ENCODE measurements at places on chromosomes 5 and 9.

- DNase-seq, result no peak
These were observed 86.3 kb upstream of the IFNK start for GRCh38 chr9:27437652-27438373.

GRCh38 chr5:142667831-142668230 lies 18.1 kb downstream of the FGF1 start:
- no peak for DNase-seq

GRCh38 chr5:136679233-136679632 lies 313.9 kb upstream of the TRPC7 start:
- no peak for DNase-seq

- no peak for DNase-seq
These were observed 174.4 kb upstream of the PRLR start for GRCh38 chr5:35404701-35405100.

GRCh38 chr5:16976625-16977008 lies 40.5 kb upstream of the MYO10 start:
- DNase-seq, result no peak

GRCh38 chr9:87120610-87121009 lies 173.3 kb upstream of the GAS1 start:
- no peak for DNase-seq

GRCh38 chr5:160556846-160557245 lies 135.2 kb downstream of the PTTG1 start:
- DNase-seq, result no peak

- no peak for DNase-seq
These were observed 175.8 kb downstream of the C5orf15 start for GRCh38 chr5:133792655-133793054.

DNA sequence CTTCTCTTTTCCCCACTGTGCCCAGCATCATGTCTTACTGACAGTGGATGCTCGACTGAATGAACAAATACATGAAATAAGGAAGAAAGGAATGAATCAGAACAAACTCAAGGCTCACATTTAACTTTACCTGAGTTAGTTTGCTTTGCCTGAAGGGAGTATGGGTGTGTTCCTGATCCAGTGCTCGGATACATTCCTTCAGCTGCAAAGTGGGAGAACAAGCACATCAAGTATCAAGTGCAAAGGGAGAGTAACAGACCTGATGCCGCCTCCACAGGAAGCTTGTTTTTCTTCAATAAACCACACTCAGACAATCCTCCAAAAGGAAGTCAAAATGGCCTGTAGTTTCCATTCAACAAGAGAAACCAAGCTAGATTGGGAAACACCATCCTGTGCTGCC lies 66.1 kb downstream of the KIF24 start:
- DNase-seq, result no peak

DNA sequence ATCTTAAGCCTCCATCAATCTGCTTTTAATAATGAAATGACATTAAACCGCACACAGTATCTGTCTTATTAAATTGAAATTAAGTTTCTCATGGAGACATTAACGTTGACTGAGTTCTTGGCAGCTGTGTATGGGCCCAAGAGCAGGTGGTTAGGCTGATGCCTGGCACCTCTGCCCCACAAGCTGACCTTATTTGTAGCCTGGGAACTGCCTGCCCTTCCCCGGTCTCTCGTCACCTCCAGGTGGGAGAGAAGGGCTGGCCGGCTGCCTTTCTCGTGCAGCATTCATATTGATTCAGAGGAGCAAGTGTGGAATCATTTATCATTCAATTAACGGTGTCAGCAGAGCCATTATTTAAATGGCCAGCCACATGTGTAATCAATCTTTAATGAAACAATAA lies 53.0 kb upstream of the FCN1 start:
- no peak for DNase-seq

DNA sequence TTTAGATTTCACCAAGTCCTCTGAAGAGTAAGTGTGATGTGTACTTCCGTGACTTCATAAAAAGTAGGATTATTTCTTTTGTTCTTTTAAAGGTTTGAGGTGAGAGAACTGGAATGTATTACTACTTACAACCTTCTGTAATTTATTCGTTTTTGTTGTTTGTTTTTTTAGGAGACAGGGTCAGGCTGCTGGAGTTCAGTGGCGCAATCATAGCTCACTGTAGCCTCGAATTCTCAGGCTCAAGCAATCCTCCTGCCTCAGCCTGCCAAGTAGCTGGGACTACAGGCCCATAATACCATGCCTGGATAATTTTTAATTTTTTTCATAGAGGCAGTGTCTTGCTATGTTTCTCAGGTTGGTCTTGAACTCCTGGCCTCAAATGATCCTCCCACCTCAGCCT lies 68.3 kb upstream of the RETREG1 start:
- DNase-seq, result no peak

GRCh38 chr9:109641372-109641659 lies 138.7 kb upstream of the PALM2AKAP2 start:
- DNase-seq, result no peak

DNA sequence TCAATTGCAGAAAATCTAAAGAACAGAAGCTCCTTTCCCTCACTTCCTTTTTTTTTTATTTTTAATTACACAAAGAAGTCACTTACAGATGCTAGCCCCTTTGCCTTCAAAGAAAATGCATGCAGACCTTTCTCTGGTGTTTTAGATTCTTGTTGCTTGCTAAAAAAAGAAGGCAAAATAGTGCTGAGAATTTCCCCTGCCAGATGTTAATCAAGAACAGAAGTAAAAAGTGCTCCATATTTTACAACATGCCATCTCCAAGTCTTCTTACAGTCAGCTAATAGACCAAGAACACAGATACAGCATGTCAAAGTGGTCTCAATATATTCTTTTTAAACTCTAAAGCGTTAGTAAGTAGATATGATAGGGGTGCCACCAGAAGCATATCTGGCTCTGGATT lies 142.8 kb upstream of the RGMB start:
- no peak for DNase-seq

GRCh38 chr5:171116719-171117118 lies 192.3 kb upstream of the TLX3 start:
- no peak for DNase-seq

DNA sequence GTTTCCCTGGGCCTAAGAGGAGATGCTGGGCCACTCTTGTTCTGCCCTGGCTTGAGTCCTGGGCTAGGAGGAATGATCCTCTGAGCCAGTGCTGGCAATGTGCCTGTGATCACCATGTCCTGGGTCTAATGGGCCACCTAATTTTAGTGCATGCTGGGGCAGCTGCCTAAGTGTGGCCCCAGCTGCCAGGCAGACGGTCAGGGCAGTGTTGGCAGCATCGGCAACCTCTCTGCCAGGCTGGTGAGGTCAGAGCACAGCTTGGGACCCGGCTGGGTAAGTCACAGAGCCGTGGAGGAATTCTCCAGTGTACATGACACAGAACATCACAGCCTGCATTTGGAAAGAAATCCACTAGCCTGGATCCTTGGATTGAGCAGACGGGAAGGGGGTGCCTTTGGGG lies 21.4 kb upstream of the PITX1 start:
- peak; percentile 87 for DNase-seq

- no peak for DNase-seq
These were observed 31.0 kb downstream of the TTC1 start for GRCh38 chr5:160039810-160040470.

- peak; percentile 70 for DNase-seq
These were observed 170.5 kb upstream of the SMIM23 start for GRCh38 chr5:171614971-171615653.

Measured in left ventricle myocardium superior (tissue), 1 donor.